AG04449 (cell line): ENCODE measurements at places on chromosomes 5 and 9.

GRCh38 chr9:83623679-83624076 is 735 bp downstream of the IDNK start:
- no peak for DNase-seq

- peak; percentile 34 for DNase-seq
These were observed 26.3 kb upstream of the CORO2A start for GRCh38 chr9:98218562-98219363.

- DNase-seq = no peak
These were observed 76.7 kb downstream of the DROSHA start for GRCh38 chr5:31455172-31455571.

DNA sequence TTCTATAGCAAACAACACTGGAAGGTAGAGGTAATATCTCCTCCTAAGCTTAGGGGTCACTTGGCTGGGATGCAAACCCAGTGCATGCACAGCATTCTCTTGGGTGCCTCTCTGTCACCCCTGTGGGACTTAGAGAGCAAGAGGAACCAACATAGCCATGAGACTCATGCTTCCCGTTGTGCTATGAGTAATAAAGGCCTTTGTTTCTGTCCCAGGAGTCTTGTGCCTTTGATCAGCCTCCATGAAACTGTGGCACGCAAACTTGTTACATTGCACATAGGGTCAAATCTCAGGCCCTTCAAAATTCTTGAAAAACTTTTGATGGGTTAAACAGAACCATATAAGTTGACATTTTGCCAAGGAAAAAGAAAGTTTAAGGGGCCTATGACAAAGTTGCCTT is 272.8 kb downstream of the TAF11L14 start:
- no peak for DNase-seq
